ENCODE measurements at places on chromosomes 16 and 17.

DNA sequence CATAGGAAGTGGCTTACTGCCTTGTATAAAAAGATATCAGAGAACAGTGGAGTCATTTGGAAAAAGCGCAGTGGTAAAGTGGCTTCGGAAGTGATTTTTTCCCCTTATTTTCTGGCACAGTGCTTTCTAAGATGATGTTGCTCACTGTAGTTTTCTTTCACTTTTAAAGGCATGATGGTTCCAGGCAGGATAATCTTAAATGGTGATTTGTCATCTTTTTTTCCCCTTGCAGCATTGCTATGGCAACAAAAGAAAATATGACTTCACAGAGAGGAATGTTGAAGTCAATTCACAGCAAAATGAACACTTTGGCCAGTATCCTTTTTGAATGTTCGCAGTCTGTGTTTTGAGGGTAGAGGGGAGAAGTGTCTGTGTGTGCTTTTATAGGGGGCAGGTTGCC lies 42.5 kb downstream of the GOSR1 start:
- DNase-seq: peak; percentile 94

DNA sequence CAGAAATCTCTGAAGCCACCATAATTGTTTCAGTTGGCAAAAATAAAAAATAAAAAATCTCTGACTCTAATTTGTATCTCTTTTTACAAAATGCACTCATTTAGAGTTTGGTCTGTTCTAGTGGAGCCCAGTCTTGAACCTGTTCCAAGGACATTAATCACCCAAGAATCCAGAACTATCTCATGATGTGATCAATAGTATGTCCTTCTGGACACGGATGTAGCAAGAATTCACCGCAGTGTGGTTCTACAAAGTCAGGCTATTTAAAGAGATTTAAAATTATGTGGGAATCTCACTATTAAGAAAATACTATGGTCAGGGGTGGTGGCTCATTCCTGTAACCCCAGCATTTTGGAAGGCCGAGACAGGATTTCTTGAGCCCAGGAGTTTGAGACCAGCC lies 21.8 kb upstream of the ANKFN1 start:
- DNase-seq: peak; percentile 62

- no peak for DNase-seq
These were observed 41.2 kb downstream of the ARHGAP17 start for GRCh38 chr16:24973809-24974461.

DNA sequence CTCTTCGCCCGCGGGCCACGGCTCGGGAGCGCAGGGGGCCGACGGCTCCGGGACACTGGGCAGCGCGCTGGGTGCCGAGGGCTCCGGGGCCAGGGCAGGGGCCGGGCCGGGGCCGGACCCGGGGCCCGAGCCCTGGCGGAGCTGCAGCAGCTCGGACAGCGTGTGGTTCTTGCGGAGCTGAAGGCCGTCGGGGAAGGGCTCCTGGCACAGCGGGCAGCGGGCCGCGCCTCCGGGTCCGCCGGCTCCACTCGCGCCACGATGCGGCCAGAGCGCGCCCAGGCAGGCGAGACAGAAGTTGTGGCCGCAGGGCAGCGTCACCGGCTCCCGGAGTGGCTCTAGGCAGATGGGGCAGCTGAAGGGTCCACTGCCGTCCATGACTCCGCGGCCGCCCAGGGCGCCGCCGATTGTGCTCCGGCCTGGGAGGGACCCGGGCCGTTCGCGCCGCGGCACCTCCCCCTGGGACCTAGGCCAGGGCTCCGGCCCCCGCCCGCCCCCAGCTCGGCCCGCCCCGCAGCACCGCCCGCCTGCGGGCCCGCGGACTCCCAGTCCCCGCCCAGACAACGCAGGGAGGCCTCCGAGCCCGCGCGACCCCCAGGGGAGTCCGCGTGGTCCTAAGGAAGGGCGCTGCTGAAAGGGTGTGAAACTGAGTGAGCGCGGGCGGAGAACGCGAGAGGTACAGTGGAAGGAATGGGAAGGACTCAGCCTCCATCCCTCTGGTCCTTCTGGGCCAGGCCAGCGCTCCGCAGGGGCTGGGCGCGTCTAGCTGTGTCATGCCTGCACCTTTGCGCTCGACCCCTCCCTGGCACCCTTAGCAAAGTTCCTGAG lies at the start of gene TRIM47:
Gene TRIM47, minus strand, starts transcription at position 408 of the 825 bp plus-strand sequence. Its CDS starts 33 bp downstream, at position 375.
- peak; percentile 46 for DNase-seq

- no peak for DNase-seq
These were observed 81.8 kb upstream of the TOB1 start for GRCh38 chr17:50947782-50948543.

DNA sequence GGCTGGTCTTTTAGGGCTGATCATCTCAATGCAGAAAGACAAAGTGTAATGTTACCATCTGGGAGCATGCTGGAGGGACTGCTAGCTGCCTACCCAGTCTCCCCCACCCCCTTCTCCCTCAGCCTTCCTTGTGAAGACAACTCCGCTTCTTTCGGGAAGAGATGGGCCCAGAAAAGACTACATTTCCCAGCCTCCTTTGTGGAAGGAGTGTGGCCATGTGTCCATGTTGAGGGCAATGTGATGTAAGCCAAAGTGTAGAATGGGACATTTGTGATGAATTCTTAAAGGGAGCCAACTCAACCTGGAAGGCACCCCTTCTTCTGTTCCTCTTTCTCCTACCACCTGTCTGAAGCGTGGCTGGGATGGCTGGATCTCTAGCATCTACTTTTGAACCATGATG lies 16.3 kb downstream of the ABCC12 start:
- DNase-seq: no peak

DNA sequence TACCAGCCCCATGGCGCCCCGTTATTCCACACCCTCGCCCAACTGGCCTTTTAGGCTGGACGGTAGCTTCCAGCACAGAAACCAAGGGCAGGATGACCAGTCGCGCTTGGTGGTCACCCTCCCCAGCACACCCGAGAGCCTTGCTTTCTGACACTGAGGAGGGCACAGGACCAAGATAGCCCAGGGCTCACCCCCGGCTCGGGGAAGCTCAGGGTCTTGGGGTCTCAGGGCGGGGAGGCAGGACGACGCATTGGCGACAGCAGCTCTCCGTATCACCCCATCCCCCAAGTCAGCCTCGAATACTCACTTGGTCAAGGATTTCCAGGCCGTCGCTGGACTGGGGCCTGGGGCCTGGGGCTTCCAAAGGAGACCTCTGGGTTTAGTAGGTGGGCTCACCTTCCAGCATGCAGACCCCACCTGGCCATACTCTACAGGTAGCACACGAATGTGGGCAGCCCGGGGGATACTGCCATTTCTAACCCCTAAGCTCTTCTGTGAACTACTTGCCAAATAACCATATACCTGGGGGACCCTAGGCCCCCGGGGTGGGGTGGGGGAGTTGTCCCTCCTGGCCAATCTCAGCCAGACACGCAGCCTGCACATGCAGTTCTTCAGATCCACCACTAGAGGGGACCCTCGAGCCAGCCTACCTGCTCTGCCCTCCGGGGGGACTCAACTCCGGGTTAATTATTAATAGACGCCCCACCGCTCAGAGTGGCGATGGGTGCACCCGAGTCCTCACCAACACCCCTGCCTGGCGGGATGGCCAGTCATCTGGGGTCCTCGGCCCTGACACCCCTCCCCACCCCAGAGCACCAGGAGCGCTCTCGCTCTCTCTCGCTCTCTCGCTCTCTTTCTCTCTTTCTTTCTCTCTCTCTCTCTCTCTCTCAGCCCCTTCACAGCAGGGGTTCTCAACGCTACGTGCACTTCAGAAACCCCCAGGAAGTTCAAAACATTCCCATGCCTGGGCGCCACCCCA lies 30.0 kb downstream of the TBC1D16 start:
- DNase-seq: peak; percentile 42

DNA sequence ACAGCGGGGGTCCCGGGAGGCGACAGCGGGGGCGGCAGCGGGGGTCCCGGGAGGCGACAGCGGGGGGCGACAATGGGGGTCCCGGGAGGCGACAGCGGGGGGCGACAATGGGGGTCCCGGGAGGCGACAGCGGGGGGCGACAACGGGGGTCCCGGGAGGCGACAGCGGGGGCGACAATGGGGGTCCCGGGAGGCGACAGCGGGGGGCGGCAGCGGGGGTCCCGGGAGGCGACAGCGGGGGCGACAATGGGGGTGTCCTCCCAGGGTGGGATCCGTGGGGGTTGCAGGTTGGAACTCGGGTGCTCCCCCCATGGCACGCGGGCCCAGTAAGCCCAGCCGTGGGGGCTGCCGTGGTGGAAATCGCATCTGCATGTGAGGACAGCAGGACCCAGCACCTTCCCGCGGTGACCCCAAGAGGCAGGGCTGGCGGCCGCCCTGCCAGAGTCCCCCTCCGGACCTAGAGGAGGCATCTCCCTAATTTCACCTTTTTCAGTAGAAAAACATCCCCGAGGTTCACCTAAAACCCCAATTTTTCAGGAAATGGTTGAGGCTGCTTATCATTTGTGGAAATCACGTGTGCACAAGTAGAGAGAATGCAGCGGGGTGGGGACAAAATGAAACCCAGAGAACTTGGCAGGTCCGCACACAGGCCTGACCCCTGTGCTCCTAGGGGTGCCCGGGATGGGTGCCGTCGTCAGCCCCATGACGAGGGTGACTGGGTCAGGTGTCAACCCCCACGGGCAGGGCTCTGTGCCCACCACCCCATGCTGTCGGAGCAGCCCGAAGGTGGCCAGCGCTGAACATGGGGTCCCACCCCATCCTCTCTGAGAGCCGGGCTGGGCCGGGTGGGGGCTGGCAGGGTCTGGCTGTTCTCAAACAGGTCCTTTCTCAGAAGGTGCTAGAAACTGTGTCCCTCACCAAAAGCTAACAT lies 10.5 kb upstream of the METRNL start:
- no peak for DNase-seq

DNA sequence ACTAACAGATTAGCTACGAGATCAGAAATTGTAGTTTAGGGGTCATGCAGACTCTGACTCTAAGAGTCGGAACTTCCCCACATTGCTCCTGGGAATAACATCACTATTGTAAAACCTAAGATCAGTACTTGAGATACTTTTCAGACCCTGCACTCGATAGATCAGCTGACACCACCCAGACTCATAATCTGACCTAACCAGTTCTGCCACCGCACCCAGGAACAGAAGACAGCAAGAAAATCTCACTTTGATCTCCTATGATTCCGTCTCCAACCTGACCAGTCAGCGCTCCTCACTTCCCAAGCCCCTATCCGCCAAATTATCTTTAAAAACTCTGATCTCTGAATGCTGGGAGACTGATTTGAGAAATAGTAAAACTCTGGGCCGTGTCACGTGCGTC lies 27.2 kb upstream of the ASGR2 start:
- no peak for DNase-seq

DNA sequence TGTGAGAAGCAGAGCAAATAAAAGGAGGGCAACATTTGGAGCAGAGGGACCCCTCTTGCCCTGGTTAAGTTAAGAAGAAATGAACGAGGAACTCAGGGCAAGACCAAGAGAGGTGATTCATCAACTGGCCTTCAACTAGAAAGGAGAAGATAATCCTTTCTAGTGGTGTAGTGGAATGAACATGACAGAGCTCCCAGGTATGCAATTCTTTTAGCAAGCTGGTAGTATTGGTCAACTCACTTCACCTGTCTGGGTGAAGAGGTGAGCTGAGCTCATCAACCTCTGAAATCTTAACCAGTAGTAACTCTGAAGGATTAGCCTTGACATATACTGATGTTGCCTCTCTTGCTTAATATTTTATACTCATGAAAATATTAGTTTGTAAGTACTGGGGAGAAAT lies 1024.7 kb upstream of the GOT2 start:
- DNase-seq: no peak

GRCh38 chr17:65633146-65633881 lies 71.9 kb upstream of the AXIN2 start:
- no peak for DNase-seq

DNA sequence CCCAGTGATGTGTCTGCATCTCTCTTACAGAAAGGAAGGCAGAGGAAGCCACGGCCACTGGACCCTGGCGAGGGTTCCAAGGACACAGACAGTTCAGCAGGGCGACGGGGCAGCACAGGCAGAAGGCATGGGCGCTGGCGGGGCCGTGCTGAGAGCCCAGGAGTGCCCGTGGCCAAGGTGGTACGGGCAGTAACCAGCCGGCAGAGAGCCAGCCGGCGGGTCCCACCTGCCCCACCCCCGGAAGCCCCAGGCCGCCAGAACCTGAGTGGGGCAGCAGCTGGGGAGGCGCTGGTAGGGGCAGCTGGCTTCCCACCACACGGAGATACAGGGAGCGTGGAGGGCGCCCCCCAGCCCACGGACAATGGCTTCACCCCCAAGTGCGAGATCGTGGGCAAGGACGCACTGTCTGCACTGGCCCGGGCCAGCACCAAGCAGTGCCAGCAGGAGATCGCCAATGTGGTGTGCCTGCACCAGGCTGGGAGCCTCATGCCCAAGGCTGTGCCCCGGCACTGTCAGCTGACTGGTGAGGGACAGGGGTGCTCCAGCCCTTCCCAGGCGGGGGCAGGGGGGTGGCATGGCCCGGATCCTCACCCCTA lies 7.8 kb downstream of the XYLT2 start:
- no peak for DNase-seq

DNA sequence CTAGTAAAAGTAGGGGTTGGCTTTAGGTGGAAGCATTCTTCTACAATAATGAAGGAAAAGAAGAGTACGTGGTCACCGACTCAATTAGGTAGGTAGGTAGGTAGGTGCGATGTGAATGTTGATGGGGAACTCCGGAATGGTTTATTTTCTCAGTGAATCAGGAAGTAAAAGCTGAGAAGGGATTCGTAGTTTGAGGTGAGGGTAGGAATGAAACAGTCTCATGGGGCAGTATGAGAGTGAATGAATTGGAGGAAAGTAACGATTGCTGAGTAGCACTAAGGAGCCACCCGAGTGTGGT lies 13.9 kb downstream of the PER1 start:
- no peak for DNase-seq

GRCh38 chr17:79220713-79221291 lies 146.2 kb downstream of the ENGASE start:
- DNase-seq: no peak

GRCh38 chr17:34653511-34653910 lies 74.1 kb downstream of the TMEM132E start:
- DNase-seq: no peak

DNA sequence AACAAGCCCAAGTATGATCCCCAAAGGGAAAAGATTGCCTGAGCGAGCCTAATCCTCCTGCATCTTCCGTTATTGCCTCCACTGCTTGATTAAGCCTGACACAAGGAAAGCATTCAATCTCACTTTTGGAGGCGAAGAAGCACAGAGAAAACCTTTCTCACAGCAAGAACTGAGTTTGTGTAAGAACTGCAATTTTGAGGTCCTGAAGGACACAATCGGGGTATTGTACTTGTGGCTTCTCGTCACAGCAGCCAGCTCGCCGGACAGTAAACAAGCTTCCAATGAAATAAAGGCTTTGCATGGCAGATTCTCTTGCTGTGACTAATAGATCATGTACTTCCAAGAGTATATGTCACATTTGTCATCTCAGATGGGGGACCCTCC lies 18.7 kb upstream of the FOXF1 start:
- no peak for DNase-seq
